Globus pallidus (tissue), 1 donor: ENCODE measurements at places on chromosomes 12 and 14.

DNA sequence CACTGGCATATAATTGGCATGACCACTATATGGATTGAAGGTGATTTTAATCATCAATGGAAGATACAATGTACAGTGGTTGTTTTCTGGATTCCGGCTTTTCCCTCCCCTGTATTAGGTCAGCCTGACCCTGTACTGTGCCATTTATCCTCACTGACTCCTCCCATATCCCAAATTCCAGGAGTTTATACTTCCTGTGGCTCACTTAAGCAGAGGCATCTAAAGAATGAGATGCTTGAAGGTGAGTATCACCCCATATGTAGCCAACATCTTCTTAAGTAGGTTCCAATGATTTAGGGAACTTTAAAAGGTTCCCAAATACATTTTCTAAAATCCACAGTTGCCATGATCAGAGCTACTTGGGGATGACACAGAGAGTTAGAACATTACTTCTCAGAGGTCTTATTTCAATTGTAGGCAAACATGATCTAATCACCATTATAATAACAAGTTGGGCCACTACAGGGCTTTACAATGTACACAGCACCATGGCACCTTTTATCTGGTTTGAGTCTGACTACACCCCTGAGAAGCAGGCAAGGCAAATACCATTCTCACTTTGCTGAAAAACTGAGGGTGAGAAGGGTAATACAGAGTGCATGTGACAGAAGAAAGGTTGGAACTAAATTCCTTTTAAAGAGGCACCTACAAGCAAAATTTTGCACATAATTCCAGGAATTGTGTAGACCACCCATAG lies 212.3 kb upstream of the GARIN6 start:
- no peak for DNase-seq

DNA sequence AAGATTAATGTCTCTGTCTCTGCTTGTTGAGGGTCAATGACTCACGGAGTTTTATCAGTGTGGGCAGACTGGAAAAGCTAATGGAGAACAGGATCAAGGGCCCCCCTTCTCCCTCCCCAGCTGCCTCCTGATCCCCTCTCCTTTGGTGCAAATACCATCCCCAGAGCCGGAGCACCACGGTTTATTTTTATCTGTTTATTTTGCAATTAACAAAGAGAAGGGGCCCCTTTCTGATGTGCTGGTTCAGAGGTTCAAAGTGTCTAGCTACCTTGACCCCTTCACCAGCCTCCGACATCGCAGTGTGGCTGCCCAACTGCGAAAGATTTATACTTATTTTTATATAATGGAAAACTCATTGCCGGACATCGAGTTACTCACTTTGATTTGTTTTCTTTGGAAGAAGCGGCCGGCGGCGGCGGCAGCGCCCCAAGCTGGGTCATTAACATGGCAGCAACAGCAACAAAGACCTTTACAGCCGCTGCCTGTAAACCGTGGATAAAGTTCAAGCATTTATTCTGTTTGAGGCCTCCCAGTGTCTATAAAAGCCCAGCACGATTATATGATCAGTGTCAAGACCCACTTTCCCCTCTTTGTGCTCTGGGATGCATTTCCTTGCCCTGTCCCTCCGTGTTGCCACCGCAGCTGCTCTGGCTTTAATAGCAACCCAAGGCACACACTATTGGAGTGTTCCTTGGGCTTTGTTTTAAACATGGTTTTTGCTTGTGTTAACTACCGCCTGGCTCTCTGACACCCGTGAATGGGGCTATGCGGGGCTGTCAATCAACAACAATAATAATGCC lies 47.4 kb upstream of the PARP11 start:
- DNase-seq: no peak

GRCh38 chr14:102729268-102729667 lies 48.0 kb upstream of the TRAF3 start:
- DNase-seq: peak; percentile 57

DNA sequence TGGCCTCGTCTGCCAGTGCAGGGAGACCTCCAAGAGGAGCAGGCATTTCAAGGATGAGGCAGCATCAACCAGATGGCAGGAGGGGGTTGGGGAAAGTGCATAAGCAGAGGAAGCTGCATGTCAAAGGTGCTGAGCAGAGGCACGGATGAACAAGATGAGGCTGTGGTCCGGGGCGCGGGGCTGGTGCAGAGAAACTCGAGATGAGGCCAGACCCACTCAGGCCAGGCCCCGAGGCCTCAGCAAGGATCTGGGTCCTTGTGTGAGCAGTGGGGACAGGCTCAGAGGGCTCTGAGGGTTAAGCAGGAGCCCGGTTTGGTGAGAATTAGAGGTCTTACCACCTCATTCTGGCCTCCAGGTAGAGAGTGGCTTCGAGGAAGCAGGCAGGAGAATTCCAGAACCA lies 98.8 kb downstream of the DICER1 start:
- DNase-seq: no peak

GRCh38 chr12:20421421-20421820 lies 53.1 kb downstream of the PDE3A start:
- DNase-seq: no peak

GRCh38 chr14:72315714-72316113 lies 383.5 kb downstream of the RGS6 start:
- no peak for DNase-seq

DNA sequence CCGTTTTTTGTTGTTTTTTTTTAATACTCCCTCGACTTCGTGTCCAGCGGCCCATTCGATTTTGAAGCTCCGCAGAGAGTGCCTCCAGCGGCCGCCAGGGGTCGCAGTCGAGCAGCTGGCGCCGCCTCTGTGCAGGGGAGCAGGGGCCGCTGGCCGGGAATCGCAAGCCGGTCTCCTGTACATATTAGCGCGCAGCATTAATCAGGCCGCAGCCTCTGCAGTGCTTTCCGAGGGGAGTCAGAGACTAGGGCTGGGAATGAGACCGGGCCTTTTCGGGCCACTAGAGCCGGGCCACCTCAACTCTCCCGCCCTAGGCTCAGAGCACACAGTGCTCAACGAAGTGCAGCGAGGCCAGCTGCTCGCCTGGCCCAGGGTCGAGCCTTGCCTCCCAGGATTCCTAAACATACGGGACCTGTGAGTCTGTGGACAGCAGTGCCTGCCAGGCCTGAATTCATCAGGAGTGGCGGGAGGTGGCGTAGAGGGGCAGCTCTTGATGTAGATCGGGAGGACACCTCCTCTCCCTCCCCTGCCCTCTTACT lies 81.8 kb downstream of the EMP1 start:
- DNase-seq: peak; percentile 55

DNA sequence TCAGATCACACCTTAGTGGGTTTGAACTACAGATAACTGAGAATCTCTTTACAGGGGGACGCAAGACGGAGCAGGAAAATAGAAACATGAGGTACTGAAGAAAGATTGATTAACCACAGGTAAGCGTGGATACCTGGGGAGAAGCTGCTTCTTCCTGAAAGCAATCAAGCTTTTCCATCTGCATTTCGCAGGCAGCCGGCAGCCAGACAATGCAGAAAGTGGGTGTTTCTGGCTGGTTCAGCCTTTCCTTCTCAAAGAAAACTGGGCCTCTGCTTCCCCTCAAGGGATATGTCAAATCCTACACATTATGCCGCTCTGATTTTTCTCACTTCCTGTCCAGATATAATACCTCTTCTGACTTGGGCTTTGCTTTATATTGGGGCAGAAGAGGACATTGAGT lies 39.1 kb upstream of the PPFIA2 start:
- no peak for DNase-seq

DNA sequence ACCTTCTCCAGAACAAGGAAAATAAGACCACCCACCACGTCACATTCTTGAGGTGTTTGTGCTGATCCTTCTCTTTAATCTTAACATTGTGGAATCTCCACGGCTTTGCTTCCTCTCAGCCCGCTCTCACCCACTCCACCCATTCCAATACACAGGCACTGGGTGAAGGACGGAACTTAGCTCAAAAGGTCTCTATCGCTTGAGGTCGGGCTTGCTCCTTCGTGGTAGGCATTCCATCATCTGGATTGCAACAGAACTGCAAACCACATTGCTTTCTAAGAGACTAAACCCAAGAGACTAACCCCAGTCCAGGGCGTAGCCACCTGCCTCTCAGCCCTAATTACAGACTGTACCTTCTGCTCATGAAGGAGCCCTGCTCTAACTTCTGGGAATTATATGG lies 24.0 kb upstream of the MDM2 start:
- DNase-seq: no peak

DNA sequence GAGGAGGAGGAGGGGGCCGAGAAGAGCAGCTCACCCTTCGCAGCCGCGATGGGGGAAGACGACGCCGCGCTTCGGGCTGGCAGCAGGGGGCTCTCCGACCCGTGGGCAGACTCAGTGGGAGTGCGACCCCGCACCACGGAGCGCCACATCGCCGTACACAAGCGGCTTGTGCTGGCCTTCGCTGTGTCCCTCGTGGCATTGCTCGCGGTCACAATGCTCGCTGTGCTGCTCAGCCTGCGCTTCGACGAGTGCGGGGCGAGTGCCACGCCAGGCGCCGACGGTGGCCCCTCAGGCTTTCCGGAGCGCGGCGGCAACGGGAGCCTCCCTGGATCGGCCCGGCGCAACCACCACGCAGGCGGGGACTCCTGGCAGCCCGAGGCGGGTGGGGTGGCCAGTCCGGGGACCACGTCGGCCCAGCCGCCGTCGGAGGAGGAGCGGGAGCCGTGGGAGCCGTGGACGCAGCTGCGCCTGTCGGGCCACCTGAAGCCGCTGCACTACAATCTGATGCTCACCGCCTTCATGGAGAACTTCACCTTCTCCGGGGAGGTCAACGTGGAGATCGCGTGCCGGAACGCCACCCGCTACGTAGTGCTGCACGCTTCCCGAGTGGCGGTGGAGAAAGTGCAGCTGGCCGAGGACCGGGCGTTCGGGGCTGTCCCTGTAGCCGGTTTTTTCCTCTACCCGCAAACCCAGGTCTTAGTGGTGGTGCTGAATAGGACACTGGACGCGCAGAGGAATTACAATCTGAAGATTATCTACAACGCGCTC lies 745 bp downstream of the TRHDE start:
- DNase-seq: no peak
